ENCODE measurements at places on chromosomes 6 and 20.

- DNase-seq: no peak
Observed at GRCh38 chr6:41489120-41489851, 56.9 kb upstream of the FOXP4 start.

DNA sequence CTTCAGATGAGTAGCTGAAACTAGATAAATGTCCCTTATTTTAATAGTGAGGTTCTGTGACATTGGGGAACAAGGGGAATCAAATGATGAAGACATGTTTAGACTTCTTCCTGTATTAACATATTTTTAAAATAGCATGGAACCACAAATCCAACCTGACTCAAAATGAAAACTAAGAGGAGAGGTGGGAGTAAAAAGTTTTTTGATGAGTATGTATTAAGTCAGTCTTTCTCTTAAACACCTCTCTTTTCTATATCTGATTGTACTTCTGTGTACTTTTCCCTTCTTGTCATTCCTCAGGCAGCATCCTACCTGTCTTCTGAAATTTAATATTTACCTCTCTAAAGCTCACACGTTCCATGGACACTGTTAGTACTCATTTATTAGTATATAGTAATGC is 8.7 kb upstream of the SDHAF4 start:
- DNase-seq: no peak

GRCh38 chr20:64037498-64038213 is 1.7 kb downstream of the C20orf204 start:
- no peak for DNase-seq

GRCh38 chr6:30645989-30646388 is 944 bp upstream of the C6orf136 start:
- DNase-seq: no peak

- no peak for DNase-seq
Observed at GRCh38 chr20:23193801-23194384, 107.8 kb upstream of the CD93 start.

DNA sequence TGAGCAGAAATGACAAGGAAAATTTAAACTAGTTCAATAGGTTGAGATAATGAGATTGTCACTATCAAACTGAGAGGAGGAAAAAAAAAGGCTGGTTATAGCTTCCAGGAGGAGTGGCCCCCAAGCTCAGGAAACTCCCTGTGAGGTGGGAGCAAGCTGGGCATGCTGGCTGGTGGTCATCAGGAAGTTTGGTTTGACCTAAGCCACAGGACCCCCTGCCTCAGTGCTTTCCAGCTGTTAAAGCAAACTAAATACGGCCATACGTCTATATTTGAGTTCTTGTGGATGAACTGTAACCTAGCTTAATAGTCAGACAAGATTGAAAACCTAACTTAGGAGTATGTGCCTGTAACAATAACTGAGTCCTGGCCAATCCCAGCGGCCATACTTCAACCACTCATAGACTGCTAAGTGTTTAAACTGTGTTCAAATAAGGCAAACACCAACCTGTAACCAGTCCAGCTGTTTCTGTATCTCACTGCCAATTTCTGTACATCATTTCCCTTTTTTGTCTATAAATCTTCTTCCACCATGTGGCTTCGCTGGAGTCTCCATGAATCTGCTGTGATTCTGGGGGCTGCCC is 24.6 kb upstream of the ZBTB24 start:
- DNase-seq: no peak

GRCh38 chr6:136792095-136792409 is 225 bp downstream of the MAP3K5 start:
- no peak for DNase-seq
